ENCODE measurements at places on chromosomes 7 and 10. TPM values are rescaled to one million over a fixed set of nuclear protein-coding genes. Genes with fewer than 3 reads are reported as not detected.

DNA sequence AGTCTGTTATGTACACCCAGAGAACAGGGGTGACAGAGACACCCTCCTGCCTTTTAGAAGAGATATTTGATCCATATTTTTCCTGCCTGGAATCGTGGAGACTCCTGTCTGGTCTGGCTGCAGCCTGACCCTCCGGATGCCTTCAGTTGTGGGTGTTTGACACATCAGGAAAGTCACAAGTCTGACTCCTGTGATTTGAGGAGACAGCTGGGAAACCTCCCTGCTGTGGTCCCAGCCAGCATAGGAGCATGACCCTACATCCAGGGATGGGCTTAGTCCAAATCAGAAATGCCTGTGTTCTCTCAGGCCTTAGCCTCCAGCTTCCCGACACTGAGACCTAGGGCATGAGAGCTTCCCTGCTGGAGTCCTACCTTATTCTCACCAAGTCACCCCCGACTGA is 43.4 kb downstream of the GOT1 start:
- no peak for DNase-seq

- DNase-seq: no peak
These were observed 131.0 kb upstream of the ITGB1 start for GRCh38 chr10:33088990-33089389.

GRCh38 chr7:75900617-75901315 is 14.2 kb upstream of the POR start:
- no peak for DNase-seq

- no peak for DNase-seq
These were observed 36.8 kb upstream of the ADAM12 start for GRCh38 chr10:126425032-126425431.

GRCh38 chr10:102670065-102670670 is 25.9 kb downstream of the TRIM8 start:
- no peak for DNase-seq

DNA sequence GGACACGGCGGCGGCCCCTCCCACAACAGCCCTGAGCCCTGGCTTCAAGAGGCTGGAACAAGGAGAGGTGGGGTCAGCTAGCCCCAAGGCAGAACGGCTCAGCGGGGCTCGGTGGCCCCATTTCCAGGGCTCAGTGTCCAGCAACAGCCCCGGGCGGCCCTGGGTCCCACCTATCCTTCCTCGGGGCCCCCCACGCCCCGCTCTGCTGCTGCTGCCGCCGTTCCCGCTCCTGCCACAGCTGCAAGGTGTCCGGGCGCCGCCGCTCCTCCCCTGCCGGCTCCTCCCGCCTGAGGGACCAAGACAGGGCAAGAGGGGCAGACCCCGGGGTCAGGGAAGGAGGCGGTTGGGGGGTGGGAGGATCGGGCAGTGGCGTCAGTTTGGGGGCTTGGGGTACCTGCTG is 3.4 kb upstream of the SAP25 start:
- no peak for DNase-seq

DNA sequence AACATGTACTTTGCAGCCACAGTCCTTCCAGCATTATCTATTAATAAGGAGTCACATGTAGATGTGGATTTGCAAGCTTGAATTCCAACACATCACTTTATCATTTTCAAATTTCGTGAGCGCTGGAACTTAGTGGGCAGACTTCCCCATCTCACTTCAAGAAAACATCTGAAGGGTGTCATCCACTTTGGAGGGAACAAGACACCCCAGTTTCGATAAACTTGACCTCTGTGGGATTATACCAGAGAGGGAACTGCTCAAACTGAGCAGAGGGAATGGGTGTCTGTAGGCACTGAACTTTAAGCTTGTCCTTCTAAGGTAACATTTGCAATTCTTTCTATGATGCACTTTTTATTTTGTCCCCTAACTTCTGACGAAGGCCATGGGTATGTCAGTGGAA is 27.5 kb downstream of the ADRB1 start:
- DNase-seq: no peak

LRRD1 gene
- polyA plus RNA-seq: 0.06 TPM

CYP26A1 gene
- polyA plus RNA-seq: 0.06 TPM

CDK6 gene
- polyA plus RNA-seq: 29.8 TPM

SFRP5 gene
- not detected for polyA plus RNA-seq

AGMO gene
- polyA plus RNA-seq: not detected

All from BJ (cell line).